ENCODE measurements at places on chromosomes 16 and 17.

- no peak for DNase-seq
These were observed 9.4 kb downstream of the THRA start for GRCh38 chr17:40072040-40072734.

GRCh38 chr17:18921485-18921884 lies 30.5 kb upstream of the SLC5A10 start:
- DNase-seq, result no peak

- DNase-seq, result no peak
These were observed 6.0 kb downstream of the SNN start for GRCh38 chr16:11674001-11674817.

- DNase-seq, result no peak
These were observed 27.4 kb downstream of the TMEM11 start for GRCh38 chr17:21186399-21187187.

DNA sequence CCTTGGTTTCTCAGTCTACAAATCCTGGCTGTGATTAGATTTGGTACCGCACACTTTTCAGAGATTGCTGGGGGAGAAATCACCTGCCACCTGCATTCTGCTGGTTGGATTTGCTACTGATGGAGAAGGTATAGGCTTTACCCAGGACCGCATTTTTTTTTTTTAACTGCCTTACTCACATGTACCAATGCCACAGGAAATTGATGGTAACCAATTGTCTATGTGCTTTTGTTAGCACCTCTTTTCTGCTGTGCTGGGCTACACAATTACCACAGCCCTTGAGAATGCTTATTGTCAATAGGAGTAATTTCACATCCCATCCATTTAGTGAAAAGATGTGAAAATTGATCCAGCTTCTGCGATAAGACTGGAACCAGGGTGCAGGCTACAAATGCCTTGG lies 74.4 kb upstream of the TANC2 start:
- DNase-seq, result no peak

DNA sequence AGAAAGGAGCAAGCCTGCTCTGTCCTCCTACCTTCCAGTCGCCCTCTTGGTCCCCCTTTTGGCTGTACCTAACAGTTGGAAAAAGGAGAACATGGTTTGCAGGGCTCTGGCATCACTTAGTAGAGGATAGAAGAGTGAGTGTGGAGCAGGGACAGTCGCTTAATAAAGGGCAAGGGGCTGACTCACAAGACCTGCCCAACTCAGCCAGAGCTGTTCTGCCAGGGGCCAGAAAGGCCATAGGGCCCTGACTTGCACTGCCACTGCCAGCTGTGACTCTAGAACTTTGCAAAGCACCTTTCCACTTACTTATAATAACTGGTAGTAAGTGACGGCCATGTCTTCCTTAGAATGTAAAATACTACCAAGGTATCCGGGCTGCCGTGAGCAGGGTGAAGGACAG lies 13.5 kb downstream of the PRMT7 start:
- DNase-seq, result no peak

DNA sequence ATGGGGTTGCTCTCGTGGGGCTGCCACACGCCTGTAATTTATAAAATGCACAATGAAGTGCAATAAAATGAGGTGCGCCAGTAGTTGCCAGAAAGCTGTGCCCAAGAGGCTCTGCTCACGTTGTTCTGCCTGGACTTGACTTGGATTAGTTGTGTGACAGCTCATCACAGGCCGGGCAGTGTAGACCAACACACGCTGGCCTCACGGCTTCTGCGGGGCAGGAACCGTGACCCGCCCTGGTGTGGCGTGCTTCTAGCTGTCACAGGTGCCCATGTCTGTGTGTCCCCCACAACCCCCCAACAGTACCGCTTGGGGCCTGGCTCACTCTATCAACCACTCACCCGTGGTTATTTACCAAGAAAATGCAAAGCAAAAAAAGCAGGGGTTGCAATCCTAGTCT lies 112.2 kb upstream of the ZNF750 start:
- no peak for DNase-seq

- DNase-seq, result no peak
These were observed 47.3 kb upstream of the ALOX12 start for GRCh38 chr17:6948562-6948961.

DNA sequence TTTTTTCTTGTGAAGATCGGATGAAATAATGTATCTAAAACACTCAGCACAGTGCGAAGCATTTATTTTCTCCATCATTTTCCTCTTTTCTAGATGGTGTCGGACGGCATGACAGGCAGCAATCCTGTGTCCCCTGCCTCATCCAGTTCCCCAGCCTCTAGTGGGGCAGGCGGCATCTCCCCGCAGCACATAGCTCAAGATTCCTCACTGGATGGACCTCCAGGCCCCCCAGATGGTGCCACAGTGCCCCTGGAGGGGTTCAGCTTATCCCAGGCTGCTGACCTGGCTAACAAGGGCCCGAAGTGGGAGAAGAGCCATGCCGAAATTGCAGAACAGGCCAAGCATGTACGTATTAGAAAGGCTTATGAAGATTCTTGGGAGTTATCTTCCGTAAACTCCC lies 5.0 kb downstream of the SRCAP start:
- DNase-seq, result no peak

DNA sequence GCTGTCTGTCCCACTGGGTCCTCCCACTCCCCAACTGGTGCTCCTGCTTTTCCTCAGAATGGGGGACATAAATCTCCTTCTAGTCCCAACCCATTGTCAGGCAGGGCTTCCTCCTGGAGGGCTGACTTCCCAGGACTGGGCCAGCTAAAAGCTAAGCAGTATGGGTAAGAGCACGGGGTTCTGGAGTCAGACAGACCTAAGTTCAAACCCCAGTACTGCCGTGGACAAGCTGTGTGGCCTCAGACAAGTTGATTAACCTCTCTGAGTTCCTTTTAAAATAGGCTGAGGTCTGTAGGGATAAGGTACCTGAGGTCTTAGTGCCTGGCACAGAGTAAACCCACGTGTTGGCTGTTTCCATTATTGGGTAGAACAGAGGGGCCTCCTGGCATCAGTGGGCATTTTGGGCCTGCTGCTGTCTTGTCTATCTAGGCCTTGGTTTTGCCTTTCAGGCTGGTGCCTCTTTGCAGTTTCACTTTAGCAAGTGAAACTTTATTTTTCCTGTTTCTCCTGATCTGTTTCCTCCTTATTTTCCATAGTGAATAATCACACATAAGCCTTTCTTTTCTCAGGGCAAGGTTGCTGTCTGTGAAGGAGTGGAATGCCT lies 114.6 kb downstream of the PRKCB start:
- DNase-seq, result no peak

- DNase-seq, result no peak
These were observed 2.3 kb downstream of the RBFOX1 start for GRCh38 chr16:7334801-7335560.

- DNase-seq, result no peak
These were observed 83.6 kb downstream of the TMEM100 start for GRCh38 chr17:55639096-55639495.

DNA sequence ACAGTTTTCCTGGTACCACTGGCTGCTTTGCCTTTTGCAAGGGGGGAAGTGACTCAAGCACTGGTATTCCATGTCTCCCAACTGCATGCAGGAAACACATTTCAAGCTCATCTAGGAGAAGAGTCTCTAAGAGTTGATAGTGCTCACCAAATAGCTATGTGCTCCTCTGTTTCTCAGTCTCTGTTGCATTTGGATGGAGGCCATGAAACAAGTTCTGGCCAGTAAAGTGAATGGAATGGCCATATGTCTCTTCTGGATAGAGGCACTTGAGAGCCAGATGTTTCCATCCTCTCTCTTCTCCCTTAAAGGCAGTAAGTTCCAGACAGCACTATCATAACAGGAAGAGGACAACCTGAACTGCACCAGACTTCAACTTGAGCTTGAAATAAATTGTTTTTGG lies 60.6 kb downstream of the C16orf82 start:
- no peak for DNase-seq
